ENCODE measurements at places on chromosomes 4 and X. TPM values are rescaled to one million over a fixed set of nuclear protein-coding genes. Genes with fewer than 3 reads are reported as not detected.

Gene CCDC160
- 1.1 TPM for total RNA-seq

Gene SMIM10
- total RNA-seq, result 8.8 TPM

Gene BANK1
- 0.12 TPM for total RNA-seq

Gene FAM241A
- total RNA-seq, result 2.0 TPM

Gene CSAG2
- total RNA-seq, result not detected

Gene SERPINA7
- not detected for total RNA-seq

Gene SULT1B1
- 1.3 TPM for total RNA-seq

Gene CXCL3
- total RNA-seq, result 0.48 TPM

Gene RXFP1
- total RNA-seq, result 0.69 TPM

Gene ATP8A1
- total RNA-seq, result 23.7 TPM

Gene SULT1E1
- total RNA-seq, result 0.46 TPM

Gene NRK
- 17.4 TPM for total RNA-seq

Gene MAMLD1
- total RNA-seq, result 8.1 TPM

Gene PIR
- total RNA-seq, result 20.6 TPM

Gene RHOH
- total RNA-seq, result 0.95 TPM

Gene CLIC2
- 18.9 TPM for total RNA-seq

Gene SASH3
- total RNA-seq, result 2.9 TPM

Gene SGMS2
- total RNA-seq, result 2.0 TPM

Gene ZNF185
- total RNA-seq, result 3.5 TPM

Gene ADGRA3
- 31.1 TPM for total RNA-seq

Gene GABRA4
- not detected for total RNA-seq

Gene PRR32
- total RNA-seq, result not detected

Gene SLIT2
- total RNA-seq, result 11.7 TPM

Gene DMRTC1
- 1.8 TPM for total RNA-seq

Gene NSUN7
- total RNA-seq, result 3.3 TPM

Gene VBP1
- total RNA-seq, result 36.3 TPM

Gene PLXNB3
- total RNA-seq, result 1.7 TPM

Gene NPY1R
- total RNA-seq, result 1.2 TPM

Gene F11
- total RNA-seq, result 0.23 TPM

Gene NLGN4X
- total RNA-seq, result 48.6 TPM

Gene MAGEE2
- total RNA-seq, result 0.18 TPM

Gene SPOCK3
- total RNA-seq, result 3.2 TPM

Gene GPR82
- total RNA-seq, result 0.07 TPM

Gene SLC9B2
- total RNA-seq, result 18.7 TPM

Gene GABRG1
- 1.1 TPM for total RNA-seq

Gene HPGDS
- 0.30 TPM for total RNA-seq

Gene PHOX2B
- not detected for total RNA-seq

Gene HSD17B13
- 0.23 TPM for total RNA-seq

Gene RHOXF1
- not detected for total RNA-seq

Gene ARHGAP36
- not detected for total RNA-seq

Gene EGF
- total RNA-seq, result not detected

Gene HTN1
- total RNA-seq, result not detected

Gene SSX3
- not detected for total RNA-seq

Gene TDO2
- total RNA-seq, result 0.69 TPM

Gene SSX4
- total RNA-seq, result not detected

Gene PCDH18
- total RNA-seq, result 23.8 TPM

Gene MAGEB17
- total RNA-seq, result not detected

All from ovary (tissue), 10 donors.